ENCODE measurements at places on chromosomes 11 and 22. TPM values are rescaled to one million over a fixed set of nuclear protein-coding genes. Genes with fewer than 3 reads are reported as not detected.

Gene SYT13
- total RNA-seq: 0.13 TPM

Gene XNDC1N
- total RNA-seq: 6.8 TPM

Gene SPTBN2
- total RNA-seq: 0.43 TPM

Gene NLRP14
- 0.13 TPM for total RNA-seq

Gene TRABD
- total RNA-seq: 11.2 TPM

Gene CHRM4
- total RNA-seq: 0.22 TPM

Gene LRRC55
- not detected for total RNA-seq

Gene HBG2
- total RNA-seq: not detected

Gene PC
- 43.8 TPM for total RNA-seq

Gene TMPRSS13
- total RNA-seq: not detected

Measured in articular chondrocyte of knee joint (primary cell).